Activated naive CD4-positive, alpha-beta T cell treated with anti-CD3 and anti-CD28 coated beads, Interleukin-2, amount 50 U/mL, for 72 hours (primary cell): ENCODE measurements at places on chromosomes 1 and 21. TPM values are rescaled to one million over a fixed set of nuclear protein-coding genes. Genes with fewer than 3 reads are reported as not detected.
A peak's percentile ranks its signal among the peaks of the same experiment; 100 is the strongest.

- no peak for DNase-seq
Observed at GRCh38 chr1:197553281-197553680, 222.0 kb downstream of the DENND1B start.

KRTAP11-1 gene
- total RNA-seq: not detected

COL6A2 gene
- 14.2 TPM for total RNA-seq

OLIG2 gene
- not detected for total RNA-seq

SH2D2A gene
- 215 TPM for total RNA-seq

DNA sequence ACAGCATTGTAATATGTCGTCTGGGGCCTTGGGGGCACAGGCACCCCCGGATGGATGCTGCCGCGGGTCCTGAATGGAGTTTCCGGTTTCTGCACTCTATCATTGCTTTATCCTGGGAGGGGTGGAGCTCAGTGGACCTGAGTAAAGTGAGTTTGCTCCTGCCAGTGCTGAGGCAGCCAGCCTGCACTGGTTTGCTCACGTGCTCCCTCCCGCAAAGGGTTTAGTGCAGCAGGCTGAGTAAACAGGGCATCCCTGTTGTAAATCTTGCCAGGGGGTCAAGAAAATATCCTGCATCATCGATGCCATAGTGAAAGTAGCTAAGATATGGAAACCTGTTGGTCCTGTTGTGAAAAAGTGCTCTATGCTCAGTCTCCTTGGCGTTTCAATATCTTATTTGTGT, 85.6 kb upstream of the BRINP3 start:
- no peak for DNase-seq

DNA sequence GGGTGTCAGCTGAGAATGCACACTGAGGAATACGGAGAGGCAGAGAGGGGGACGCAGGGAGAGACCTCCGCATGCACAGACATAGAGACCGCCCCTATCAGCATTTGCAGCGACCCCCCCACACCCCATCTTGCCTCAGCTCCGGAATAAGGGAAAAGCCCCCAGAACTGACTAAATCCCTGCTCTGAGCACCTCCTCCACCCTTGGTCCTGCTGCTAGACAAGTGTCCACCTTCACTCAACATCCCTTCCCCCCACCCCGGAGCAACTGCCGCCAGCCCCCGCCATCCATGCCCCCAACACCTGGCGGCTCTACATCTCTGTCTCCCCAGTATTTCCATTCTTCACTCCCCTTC, 769 bp downstream of the SV2A start:
- no peak for DNase-seq

- DNase-seq: no peak
Observed at GRCh38 chr1:43358121-43358745, 548 bp upstream of the CDC20 start.

FLG2 gene
- not detected for total RNA-seq

DNA sequence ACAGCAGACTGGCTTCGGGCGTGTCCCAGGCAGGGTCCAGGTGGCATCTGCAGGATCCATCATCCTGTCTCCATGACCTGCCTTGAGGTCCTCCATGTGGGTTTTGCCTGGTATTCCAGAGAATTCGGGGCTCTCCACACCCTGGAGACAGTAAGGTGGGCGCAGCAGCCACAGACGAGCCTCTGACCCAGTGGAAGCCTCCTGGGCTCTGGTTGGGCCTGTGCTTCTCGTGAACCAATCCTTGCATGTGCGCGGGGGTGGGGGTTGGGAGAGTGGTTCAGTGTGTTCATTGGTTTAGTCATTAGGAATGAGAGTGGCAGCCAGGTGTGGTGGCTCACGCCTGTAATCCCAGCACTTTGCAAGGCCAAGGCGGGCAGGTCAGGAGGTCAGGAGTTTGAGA, 32.1 kb upstream of the TNFRSF1B start:
- no peak for DNase-seq

GRCh38 chr21:22650226-22650625, 1652.0 kb downstream of the NCAM2 start:
- no peak for DNase-seq

DNA sequence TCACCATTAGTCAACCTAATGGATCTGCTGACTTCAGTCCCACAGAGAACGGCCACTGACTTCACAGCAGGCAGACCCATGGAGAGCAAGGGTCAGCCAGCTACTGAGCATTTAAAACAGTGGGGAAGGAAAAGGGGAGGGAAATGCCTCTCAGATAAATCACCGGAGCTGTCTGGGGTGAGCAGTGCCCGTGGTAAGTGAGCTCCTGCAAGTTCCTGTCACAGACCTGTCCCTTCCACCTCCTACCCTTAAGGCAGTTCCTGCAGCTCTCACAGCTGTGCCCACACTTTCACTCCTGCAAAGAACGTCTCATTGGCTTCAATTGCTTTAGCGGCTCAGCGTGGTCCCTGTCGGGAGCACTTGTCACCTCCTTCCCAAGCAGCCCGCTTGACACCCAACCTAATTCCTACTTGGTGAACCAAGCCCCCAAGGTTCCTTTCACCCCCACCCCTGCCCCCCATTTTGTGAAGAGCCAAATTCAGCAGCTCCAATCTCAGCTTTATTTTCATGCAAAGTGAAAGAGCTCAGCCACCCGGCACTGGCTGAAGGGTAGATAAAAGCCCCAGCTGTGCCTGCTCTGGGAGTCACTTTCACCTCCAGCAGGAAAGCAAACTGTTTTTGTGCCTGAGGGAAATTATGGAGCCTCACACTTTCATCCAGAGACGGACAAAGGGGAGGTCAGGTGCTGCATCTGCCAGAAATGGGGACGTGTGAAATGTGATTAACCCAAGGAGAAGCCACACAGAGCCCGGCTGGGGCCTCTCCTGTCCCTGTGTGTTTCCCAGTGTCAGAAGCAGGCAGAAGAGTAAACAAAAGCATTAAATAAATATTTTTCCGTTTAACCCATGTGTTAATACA, 306.2 kb downstream of the TTLL7 start:
- peak; percentile 15 for DNase-seq

- no peak for DNase-seq
Observed at GRCh38 chr1:80305466-80305865, 1298.9 kb upstream of the ADGRL4 start.

KCND3 gene
- total RNA-seq: not detected

DNA sequence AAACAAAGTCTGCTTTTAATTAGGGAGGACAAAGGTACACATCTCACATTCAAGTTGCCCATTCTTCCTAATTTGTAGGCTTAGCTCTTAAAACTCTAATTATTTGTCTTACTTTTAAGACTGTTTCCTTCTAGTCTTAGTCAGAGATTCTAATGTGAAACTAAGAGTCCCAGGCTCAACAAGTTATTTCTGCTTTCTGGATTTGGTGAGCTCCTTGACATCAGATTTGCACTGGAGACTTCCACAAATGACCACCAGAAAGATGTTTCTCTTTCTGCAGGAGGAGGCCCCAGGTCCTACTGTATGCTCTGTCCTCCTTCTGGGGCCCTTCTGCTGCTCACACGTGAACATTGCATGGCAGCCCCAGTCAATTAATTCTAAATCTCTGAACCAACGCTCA, 194.2 kb upstream of the JUN start:
- no peak for DNase-seq

GRCh38 chr1:230938924-230939368, 39.7 kb downstream of the TTC13 start:
- DNase-seq: no peak

DNA sequence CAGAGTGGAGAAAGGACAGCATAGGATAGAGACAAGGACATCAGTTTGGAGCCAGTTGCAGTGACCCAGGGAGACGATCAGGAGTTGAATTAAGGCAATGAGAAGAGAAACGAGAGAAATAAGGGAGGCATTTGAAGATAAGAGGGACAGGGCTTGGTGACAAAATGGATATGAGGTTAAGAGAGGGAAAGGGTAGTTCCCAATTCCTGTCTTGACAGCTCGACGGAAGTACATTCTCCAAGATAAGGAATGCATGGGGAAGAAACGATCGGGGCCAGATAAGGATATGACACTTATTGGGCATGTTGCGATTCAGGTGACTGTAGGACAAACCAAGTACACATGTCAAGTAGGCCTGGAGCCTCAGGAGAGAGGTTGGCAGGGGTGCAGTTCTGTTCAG, 18.7 kb upstream of the KCNN3 start:
- DNase-seq: no peak

RAB3GAP2 gene
- total RNA-seq: 51.5 TPM

GRCh38 chr21:45539046-45539795, 3.0 kb downstream of the SLC19A1 start:
- no peak for DNase-seq

S100A16 gene
- total RNA-seq: not detected

DNA sequence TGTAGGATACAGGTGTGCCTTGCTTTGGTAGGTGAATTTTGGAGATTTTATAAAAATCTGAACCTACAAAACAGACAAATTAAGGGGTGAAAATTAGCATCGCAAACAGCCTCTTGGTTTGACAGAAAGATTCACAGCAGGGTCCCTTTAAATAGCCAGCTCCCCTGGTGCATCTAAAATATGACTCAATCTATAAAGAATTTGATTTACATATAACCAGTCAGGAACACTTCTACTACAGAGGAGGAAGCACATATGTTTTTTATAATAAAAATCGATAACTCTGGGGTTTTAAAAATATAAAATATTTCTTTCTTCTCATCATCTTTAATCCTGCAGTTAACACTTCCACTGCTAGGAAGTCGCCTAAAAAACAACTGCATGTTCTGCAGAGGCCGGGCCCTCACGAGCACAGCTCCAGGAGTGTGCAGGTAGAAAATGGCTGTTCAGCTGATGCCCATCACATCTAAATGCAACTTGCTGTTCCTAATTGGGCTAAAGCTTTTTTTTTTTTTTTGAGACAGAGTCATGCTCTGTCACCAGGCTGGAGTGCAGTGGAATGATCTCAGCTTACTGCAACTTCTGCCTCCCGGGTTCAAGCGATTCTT, 203.4 kb downstream of the HS2ST1 start:
- DNase-seq: no peak

DNA sequence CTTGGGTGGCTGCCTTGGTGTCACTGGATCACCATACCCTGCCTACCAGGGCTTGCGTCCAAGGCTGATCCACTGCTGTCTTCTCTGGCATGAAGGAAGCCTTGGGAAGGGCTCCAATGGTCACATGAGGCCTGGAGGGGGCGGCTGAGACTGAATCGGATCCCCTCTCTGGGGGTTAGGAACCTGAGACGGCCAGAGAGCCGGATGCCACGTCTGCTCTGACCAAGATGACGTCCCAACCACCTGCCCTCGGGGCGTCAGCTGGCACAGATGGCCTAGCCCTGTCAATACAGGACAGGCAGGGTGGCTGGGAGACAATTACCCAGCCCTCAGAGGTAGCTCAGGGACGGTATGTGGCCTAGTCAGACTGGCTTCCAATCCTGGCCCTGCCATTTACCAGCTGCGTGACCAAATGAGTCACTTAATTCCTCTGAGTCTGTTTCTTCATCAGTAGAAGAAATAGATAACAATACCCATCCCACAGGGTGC, 5.4 kb downstream of the TRIM62 start:
- DNase-seq: no peak

GRCh38 chr1:89881415-89882058, 60.7 kb downstream of the LRRC8D start:
- no peak for DNase-seq

- DNase-seq: peak; percentile 81
Observed at GRCh38 chr1:160768295-160768657, 27.7 kb upstream of the LY9 start.

- DNase-seq: no peak
Observed at GRCh38 chr21:31606081-31606874, 53.2 kb upstream of the SOD1 start.

GRCh38 chr1:30753660-30754123, 3.9 kb downstream of the LAPTM5 start:
- DNase-seq: no peak

GRCh38 chr1:205226868-205227583, 720 bp upstream of the TMCC2 start:
- no peak for DNase-seq

C1QTNF12 gene
- 17.7 TPM for total RNA-seq

- no peak for DNase-seq
Observed at GRCh38 chr1:226696547-226696946, 42.5 kb downstream of the ITPKB start.

- no peak for DNase-seq
Observed at GRCh38 chr1:31058012-31058411, 7.5 kb downstream of the PUM1 start.

USP16 gene
- total RNA-seq: 46.6 TPM

SPRR5 gene
- total RNA-seq: not detected

DNA sequence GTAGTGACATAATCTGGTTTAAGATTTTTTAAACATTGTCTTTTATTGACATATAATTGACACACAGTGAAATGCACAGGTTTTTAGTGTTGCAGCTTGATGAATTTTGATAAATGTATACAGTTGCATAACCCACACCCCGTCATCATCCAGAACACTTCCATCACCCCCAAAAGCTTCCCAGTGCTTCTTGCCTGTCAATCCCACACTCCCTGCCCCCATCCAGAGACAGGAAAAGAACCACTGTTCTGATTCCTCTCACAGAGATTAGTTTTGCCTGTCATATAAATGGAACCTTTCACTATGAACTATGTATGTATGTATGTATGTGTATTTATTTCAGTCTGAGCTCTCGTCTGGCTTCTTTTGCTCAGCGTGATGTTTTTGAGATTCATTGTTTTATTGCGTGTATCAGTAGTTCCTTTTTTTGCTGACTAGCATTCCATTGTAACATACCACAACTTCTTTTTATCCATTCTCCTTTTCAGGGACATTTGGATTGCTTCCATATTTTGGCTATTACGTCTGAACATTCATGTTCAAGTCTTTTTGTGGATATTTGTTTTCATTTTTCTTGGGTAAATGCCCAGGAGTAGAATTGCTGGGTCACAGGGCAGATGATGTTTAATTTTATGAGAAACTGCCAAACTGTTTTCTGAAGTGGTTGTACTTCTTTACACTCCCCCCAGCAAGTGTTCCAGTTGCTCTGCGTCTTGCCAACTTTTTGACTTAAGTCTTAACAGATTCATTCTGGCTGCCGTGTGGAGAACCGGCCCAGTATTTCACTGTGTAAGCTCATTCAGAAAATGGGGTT, 8.7 kb downstream of the UBIAD1 start:
- DNase-seq: no peak

DNA sequence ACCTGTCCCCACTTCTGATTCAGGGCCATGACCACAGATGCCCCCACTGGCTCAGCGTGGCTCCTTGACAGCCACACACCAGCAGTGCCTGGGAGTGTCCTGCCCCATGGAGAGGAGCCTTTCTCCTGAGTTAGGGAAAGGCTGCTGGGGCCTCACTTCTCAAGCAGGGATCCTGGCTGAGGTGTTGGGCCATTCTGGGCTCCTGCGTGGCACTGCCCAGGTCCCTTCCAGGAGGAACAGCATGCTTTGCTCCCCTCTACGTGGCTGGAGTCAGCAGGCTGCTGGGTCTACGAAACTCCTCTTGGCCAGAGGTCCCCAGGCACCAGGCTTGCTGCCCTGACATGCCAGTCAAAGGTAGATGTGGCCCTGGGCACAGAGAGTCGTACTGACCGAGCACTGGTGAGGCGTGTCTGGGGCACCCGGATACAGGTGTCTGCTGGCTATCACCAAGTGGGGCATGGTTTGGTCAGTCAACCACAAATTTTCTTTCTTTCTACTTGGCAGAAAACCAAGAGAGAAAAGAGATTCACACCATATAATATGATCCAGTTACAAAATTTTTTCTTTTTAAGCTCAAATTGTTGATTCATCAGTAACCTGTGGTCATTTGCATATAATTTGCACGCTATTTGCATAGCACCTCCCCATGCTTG, 4.1 kb downstream of the ADORA1 start:
- peak; percentile 9 for DNase-seq

- DNase-seq: no peak
Observed at GRCh38 chr1:56864430-56864829, 9.8 kb downstream of the C8A start.

GRCh38 chr1:188363943-188364342, 1535.2 kb downstream of the PLA2G4A start:
- no peak for DNase-seq
